ENCODE measurements at places on chromosomes 1 and 21. TPM values are rescaled to one million over a fixed set of nuclear protein-coding genes. Genes with fewer than 3 reads are reported as not detected.
A peak's percentile ranks its signal among the peaks of the same experiment; 100 is the strongest.

Gene ATP6V1G3
- not detected for total RNA-seq

Gene IL6R
- 35.0 TPM for total RNA-seq

Gene RGS4
- not detected for total RNA-seq

Gene MMEL1
- total RNA-seq = 0.67 TPM

Gene TTF2
- total RNA-seq = 35.4 TPM

Gene ARMH1
- total RNA-seq = 79.9 TPM

DNA sequence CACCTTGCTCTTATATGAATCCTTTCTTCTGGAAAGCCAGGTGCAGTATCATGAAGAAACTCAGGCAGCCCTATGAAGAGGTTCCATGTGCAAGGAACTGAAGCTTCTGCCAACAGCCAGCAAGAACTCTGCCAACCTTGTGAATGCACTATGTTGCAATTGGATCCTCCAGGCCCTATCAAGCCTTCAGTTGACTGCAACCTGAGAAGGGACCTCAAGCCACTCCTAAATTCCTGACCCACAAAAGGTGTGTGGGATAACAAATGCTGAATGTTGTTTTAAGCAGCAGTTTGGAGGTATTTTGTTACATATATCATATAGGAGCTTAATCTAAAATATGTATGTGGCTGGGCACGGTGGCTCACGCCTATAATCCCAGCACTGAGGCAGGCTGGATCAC is 84.0 kb downstream of the RERE start:
- no peaks in the 10 kb centered on the region for H3K27me3 ChIP-seq
- no peak overlapping the region for H3K27ac ChIP-seq
- no peaks in the 10 kb centered on the region for H3K4me1 ChIP-seq
- H3K36me3 ChIP-seq = no peaks in the 10 kb centered on the region
- no peak for DNase-seq

DNA sequence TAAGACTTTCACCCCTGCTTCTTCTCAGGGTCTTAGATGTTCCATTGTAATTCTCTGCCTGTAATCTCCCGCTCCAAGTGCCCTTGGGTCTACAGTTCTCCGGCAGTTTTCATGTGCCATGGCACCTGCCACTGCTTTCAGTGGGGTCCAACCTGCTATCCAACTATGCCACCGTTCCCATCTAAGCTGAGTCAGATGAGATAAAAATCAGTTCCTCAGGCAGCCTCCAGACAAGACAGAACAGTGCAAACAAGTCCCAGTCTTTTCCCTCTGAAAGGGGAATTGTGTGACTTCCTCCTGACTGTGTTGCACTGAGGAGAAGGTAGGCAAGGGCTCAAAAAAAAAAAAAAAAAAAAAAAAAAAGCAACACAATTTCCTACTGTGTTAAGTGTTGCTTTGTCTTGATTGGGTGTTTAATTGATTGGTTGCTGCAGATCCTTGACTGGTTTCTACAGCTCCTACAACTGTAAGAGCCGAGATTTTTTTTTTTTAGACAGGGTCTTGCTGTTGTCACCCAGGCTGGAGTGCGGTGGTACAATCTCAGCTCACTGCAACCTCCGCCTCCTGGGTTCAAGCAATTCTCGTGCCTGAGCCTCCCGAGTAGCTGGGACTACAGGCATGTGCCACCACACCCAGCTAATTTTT is 50.7 kb downstream of the EBNA1BP2 start:
- DNase-seq = no peak
- no peaks in the 10 kb centered on the region for H3K36me3 ChIP-seq
- H3K27me3 ChIP-seq = peaks cover 5% of the 10 kb centered on the region
- H3K4me1 ChIP-seq = no peaks in the 10 kb centered on the region

DNA sequence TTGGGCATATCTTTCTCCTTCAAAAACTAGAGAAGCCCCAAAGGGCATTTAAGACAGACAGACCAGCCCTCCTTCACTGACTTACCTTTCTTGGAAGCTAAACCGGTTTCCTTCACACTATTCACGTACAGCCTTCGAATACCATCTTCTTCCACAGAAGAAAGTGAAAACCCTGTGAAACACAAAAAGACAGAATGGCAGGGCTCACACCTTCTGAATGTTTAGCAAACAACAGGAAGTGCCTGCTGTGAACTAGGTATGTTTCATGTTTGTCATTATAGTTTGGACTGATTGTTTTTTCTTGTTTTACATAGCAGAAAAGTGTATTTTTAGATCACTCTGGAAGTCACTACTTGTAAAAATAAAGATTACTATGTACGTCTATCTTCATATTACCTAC is 148.6 kb upstream of the KRTAP19-8 start:
- no peaks in the 10 kb centered on the region for H3K36me3 ChIP-seq
- H3K4me3 ChIP-seq = peak overlapping the region; percentile 56
- DNase-seq = no peak
- H3K27me3 ChIP-seq = no peaks in the 10 kb centered on the region
- peak overlapping the region; percentile 75 for H3K27ac ChIP-seq

DNA sequence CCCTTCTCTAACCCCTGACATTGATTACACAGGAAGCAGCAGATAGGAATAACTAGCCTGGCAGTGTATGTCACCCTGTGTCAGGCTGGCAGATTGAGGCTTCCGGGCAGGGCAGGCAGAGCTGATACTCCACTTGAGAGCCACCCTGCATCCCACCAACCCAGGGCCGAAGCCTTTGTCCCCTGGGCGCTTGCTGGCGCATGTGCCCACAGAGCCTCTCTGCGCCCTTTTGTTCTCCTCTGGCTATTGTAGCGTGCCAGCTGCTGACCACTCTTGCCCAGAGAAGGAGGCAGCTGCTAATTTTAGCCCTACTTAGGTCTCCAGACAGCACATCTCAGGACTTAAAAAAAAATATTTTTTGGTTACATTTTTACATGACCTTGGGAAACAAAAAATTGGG is 304.9 kb downstream of the HHAT start:
- H3K27ac ChIP-seq = no peak overlapping the region
- no peaks in the 10 kb centered on the region for H3K36me3 ChIP-seq
- no peak overlapping the region for H3K4me3 ChIP-seq
- no peak for DNase-seq
- no peaks in the 10 kb centered on the region for H3K27me3 ChIP-seq

- no peak overlapping the region for H3K27ac ChIP-seq
- no peak overlapping the region for H3K4me3 ChIP-seq
- no peak for DNase-seq
- H3K27me3 ChIP-seq = peaks cover 4% of the 10 kb centered on the region
- no peaks in the 10 kb centered on the region for H3K36me3 ChIP-seq
- no peaks in the 10 kb centered on the region for H3K4me1 ChIP-seq
Observed at GRCh38 chr1:115865704-115866380, 24.9 kb upstream of the NHLH2 start.

GRCh38 chr21:34737115-34737514 is 68.3 kb downstream of the CLIC6 start:
- H3K27ac ChIP-seq = no peak overlapping the region
- peaks cover 2% of the 10 kb centered on the region for H3K27me3 ChIP-seq
- H3K4me1 ChIP-seq = no peaks in the 10 kb centered on the region
- H3K4me3 ChIP-seq = no peak overlapping the region
- no peak for DNase-seq

DNA sequence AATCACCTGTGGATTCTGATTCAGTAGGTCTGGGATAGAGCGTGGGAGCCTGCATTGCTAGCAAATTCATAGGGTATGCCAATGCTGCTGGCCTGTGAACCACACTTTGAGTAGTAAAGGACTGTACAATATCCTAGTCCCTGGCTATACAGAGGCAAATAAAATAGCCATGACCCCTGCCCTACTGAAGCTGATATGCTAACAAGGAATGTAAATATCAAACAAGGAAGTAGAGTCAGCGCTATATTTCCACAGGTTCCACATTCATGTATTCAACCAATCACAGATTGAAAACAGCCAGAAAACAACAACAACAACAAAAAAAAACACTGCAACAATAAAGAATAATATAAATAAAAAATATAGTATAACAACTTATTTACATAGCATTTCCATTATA is 77.8 kb downstream of the TM2D1 start:
- H3K4me3 ChIP-seq = no peak overlapping the region
- no peaks in the 10 kb centered on the region for H3K27me3 ChIP-seq
- DNase-seq = no peak
- no peaks in the 10 kb centered on the region for H3K4me1 ChIP-seq
- H3K27ac ChIP-seq = no peak overlapping the region

- no peak overlapping the region for H3K27ac ChIP-seq
- no peaks in the 10 kb centered on the region for H3K27me3 ChIP-seq
- DNase-seq = no peak
- no peaks in the 10 kb centered on the region for H3K36me3 ChIP-seq
Observed at GRCh38 chr1:218537122-218537913, 192.2 kb downstream of the TGFB2 start.

- H3K4me3 ChIP-seq = no peak overlapping the region
- H3K27me3 ChIP-seq = no peaks in the 10 kb centered on the region
- DNase-seq = no peak
- H3K27ac ChIP-seq = no peak overlapping the region
- H3K4me1 ChIP-seq = no peaks in the 10 kb centered on the region
Observed at GRCh38 chr1:221998781-221999180, 256.9 kb upstream of the DUSP10 start.

- DNase-seq = no peak
- H3K27ac ChIP-seq = no peak overlapping the region
- peaks cover 10% of the 10 kb centered on the region for H3K4me1 ChIP-seq
- H3K36me3 ChIP-seq = no peaks in the 10 kb centered on the region
Observed at GRCh38 chr1:206121269-206121668, 4.1 kb upstream of the AVPR1B start.

DNA sequence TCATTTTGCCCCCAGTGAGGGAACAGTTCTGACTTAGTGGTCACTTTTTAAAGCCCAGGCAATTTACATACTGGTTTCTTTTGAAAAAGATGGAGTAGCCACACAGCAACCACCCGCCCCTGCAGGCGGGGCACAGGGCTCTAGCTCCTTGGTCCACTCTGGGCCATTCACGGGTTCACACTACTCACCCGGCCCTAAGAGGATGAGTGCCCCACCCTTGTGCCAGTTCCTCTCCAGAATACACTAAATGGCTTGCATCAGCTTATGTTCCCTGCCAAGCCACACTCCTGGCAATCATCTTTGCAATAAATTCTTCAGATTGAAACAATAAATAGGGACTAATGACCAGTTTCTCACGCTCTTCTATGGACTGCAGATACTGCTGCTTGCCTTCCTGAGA is 15.7 kb upstream of the ATP13A2 start:
- no peaks in the 10 kb centered on the region for H3K27me3 ChIP-seq
- no peak for DNase-seq
- no peak overlapping the region for H3K27ac ChIP-seq
- H3K4me3 ChIP-seq = no peak overlapping the region
- no peaks in the 10 kb centered on the region for H3K4me1 ChIP-seq

DNA sequence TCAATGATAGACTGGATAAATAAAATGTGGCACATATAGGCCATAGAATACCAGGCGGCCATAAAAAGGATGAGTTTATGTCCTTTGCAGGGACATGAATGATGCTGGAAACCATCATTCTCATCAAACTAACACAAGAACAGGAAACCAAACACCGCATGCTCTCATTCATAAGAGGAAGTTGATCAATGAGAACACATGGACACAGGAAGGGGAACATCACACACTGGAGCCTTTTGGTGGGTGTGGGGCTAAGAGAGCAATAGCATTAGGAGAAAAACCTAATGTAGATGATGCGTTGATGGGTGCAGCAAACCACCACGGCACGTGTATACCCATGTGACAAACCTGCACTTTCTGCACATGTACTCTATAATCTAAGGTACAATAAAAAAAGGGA is 883.4 kb upstream of the PRMT6 start:
- DNase-seq = no peak
- no peaks in the 10 kb centered on the region for H3K36me3 ChIP-seq
- H3K27me3 ChIP-seq = no peaks in the 10 kb centered on the region
- no peak overlapping the region for H3K4me3 ChIP-seq

GRCh38 chr1:242876030-242876429 is 351.5 kb upstream of the PLD5 start:
- no peak overlapping the region for H3K27ac ChIP-seq
- no peak overlapping the region for H3K4me3 ChIP-seq
- DNase-seq = no peak
- no peaks in the 10 kb centered on the region for H3K27me3 ChIP-seq

DNA sequence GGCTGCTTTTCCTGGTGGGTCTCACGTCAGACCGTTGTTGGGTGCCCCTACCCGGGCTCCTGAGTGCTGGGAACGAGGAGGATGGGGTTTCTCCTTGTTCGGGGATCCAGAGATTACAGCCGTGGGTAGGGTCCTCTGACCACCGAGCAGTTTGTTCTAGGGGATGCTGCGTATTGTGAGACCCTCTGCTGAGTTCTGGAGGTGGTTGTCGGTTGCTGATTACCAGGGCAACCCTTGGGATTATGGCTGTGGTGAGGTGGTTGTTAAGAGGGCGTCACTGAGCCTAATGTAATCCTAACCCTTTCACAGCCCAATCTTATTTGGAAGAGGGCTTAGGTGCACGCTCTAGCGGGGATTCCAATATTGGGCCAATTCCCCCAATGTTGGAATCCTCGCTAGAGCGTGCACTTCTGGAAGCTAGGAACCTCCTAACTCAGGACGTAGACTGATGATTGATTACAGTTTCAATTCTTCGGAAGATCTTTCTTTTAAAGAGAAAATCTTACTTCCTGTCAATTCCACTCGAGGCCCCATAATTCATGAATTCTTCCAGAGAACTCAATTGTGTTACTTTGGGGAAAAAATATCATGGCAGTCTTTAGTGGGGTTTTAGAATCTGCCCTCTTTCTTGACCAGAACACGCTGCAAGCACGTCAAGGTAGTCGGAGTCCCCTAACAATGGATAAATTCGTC is 483 bp downstream of the TCEANC2 start:
- peaks cover 34% of the 10 kb centered on the region for H3K4me1 ChIP-seq
- no peak for DNase-seq
- H3K27me3 ChIP-seq = no peaks in the 10 kb centered on the region
- H3K4me3 ChIP-seq = peak overlapping the region; percentile 89
- peaks cover 4% of the 10 kb centered on the region for H3K36me3 ChIP-seq

DNA sequence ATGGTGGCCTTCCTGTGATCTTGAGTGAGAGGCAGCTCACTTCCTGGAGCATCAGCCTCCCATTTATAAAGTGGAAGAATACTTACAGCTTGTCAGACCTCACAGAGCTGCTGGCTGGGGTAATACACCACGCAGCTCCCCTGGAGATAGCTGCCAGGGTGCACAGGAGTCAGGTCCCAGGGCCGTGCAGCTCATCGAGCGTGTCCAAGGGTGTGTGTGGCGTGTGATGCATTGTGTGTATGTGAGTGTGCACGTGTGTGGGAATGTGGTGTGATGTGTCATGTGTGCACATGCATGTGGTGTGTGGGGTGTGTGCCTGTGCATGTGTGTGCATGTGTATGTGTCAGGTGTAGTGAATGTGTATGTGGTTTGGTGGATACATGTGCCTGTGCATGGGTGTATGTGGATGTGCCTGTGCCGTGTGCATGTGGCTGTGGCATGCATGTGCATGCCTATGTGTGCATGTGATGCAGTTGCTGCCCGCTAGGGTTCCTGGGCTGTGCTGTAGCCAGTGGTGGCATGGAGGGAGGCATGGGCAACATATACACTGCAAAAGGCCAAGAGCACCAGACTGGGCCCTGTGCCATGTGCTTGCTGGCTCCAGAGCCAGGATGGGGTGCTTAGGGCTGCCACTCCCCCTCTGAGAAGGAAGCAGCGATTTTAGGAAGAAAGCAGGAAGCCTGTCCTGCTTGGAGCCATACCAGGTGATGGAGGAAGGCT is 24.6 kb downstream of the WNT3A start:
- H3K4me3 ChIP-seq = no peak overlapping the region
- DNase-seq = no peak
- H3K27me3 ChIP-seq = peaks cover 16% of the 10 kb centered on the region
- no peaks in the 10 kb centered on the region for H3K36me3 ChIP-seq
- H3K4me1 ChIP-seq = no peaks in the 10 kb centered on the region

- peaks cover 58% of the 10 kb centered on the region for H3K36me3 ChIP-seq
- no peaks in the 10 kb centered on the region for H3K27me3 ChIP-seq
- H3K4me3 ChIP-seq = no peak overlapping the region
- H3K27ac ChIP-seq = no peak overlapping the region
- H3K4me1 ChIP-seq = peaks cover 16% of the 10 kb centered on the region
- DNase-seq = no peak
Observed at GRCh38 chr1:23814016-23814415, 11.2 kb downstream of the HMGCL start.
